Dorsolateral prefrontal cortex (tissue), 122 donors: ENCODE measurements at places on chromosomes 4 and X.
A peak's percentile ranks its signal among the peaks of the same experiment; 100 is the strongest.

DNA sequence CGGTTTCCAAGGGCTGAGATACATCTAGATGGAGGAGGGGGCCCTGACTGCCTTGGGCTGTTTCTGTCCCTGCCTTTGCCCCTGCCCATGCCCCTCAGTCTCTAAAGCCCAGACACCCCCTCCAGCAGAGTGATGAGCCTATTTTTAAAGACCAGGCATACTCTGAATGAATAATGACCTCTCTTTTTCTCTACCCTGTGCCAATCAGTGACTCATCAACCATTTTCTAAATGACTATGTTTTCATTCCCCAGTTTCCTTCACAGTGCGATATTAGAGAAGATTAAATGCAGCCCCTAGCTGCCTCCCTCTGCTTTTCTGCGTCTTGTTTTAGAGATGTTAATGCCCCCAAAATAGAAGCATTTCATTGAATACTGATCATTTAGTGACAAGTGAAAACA is 15.5 kb upstream of the NHS start:
- DNase-seq: no peak

- DNase-seq: no peak
These were observed 47.1 kb upstream of the CLNK start for GRCh38 chr4:10731690-10732089.

DNA sequence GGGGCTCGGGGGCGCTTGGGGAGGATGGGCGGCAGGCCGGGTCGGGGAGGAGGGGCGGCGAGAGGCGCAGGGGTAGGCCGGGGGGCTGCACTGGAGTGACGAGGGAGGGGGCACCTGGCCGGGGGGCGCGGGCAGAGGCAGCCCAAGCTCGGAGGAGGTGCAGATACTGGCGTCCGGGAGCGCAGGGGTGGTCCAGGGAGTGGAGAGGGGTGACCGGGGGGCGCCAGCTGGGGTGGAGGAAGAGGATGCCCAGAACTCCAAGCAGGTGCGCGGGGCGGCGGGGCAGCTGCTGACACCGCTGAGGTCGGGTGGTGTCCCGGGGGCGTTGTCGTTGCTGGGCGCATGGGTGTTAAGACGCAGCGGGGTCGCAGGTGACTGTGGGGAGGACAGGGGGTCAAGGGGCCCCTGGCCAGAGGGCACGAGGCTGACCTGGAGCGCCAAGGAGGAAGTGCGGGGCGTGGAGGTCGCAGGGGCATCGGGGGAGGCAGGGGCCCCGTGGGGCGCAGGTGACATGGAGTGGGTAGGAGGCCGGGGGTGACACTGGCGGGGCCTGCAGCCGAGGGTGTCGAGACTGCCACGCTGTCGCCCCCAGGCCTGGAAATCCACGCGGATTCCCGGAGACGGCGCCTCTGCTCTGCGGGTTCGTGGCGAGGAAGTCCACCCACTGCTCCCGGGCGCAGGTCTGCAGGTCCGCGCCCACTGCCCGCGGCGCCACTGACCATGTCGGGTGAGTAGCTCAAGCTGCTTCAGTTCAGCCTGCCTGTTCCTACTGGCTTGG is 928 bp downstream of the GYG2 start:
- DNase-seq: no peak

DNA sequence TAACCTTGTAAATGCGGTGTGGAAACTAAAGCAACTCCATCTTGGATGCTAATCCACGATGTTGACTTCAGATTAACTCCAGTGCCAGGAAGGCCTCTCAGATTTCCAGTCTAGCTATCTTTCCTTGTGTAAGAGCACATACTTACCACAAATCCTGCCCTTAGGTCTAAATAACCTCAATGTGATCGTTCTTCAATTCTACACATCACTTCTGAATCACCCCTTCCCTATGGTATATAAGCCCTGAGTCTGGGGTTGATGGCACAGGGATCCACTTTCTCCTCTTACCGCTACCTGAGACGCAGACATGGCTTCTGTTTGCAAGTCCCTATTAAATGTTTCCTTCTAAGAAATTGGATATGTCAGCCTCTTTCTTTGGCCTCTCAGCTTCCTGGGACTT is 17.5 kb upstream of the ZNF41 start:
- DNase-seq: no peak

DNA sequence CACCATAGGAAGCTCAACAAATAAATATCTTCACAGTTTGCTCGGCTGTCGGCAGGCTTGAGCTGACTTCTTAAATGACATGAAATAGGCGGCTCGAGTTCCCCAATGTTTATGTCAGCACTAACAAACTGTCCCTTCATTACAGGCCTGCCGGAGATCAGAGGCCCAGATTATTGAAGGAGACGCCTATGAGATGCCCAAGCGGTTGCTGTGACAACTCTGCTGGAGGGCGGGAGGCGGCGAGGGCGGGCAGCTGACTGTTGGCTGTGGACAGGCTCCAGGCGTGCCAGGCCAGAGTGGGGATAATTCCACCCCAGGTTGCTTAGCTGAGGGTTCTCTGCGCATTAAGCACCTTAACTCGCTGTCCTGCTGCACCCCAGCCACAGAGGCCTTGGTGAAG is 39.2 kb upstream of the MSX1 start:
- DNase-seq: peak; percentile 82

DNA sequence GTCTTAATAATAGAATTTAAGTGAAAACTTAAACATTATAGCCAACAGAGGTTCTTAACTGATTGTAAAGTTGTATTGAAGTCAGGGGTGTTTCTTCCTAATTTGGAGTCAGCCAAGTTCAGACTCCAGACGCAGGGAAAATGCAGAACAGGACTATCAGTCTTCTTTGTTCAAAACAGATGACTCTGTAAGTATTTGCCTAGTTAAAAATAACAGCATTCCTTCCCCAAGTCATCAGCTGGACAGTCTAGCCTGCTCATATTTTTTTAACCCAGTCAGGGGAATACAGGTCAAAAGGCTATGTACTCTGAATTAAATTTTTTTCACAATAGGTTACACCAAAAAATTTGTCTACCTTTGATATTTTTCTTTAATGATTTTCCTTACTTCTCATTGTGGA is 73.8 kb upstream of the DCLK2 start:
- no peak for DNase-seq

DNA sequence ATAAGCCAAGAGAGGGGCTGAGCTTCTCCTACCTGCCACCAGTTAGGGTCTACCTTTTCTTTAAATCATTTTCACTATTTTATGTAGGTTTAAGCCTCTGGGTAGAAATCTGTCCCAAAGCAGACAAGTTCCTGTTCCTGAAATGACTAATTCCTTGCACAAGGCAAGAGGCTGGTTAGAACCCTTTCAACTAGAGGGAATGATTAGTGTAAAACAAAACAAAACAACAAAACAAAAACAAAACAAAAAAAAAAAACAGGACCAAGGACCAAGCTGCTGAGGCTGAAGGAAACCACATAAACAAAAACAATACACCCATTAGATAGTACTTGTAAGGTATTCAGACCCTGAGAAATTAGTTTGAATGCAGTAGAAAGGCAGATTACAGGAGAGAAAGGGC is 62.7 kb downstream of the MAML3 start:
- no peak for DNase-seq

DNA sequence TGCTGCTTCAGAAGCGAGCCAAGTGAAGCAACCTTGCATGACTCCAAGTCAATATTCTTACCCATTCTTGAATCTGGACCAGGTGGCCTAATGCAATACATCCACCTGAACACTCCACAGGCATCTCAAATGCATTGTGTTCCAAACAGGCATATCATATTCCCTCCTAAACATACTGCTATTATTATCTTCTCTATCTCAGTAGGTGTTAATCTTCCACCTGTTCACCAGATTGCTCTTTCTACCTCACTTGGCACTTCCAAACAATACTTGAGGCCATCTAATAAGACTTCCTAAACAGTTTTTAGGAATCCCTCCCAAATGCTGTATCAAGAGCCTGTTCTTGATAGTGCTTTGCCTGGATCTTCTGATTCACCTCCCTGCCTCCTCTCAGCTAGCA is 90.7 kb downstream of the GPRIN3 start:
- peak; percentile 35 for DNase-seq
